Central memory CD8-positive, alpha-beta T cell (primary cell): ENCODE measurements at places on chromosomes 5 and 9.

DNA sequence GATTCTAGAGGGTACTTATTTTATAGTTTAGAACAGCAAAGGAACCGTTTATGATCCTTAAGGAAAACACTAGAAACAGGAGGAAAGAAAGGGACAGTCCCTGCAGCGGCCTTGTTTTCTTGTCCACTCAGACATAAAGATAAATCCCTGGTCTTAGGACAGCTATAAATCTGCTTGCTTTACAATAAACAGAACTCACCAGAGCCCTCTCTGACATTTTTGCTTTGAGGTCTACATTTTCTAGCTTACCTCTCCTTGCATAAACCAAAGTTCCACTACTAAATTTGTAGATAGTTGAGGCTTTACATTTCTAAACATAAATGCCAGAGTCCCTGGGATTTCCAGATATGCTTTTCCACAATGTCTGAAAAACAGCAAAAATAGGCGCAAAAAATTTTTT, 422.5 kb downstream of the BNC2 start:
- H3K27me3 ChIP-seq, result no peaks in the 10 kb centered on the region
- H3K4me1 ChIP-seq, result no peaks in the 10 kb centered on the region
- H3K27ac ChIP-seq, result no peak overlapping the region

GRCh38 chr5:123868267-123868666, 356.3 kb downstream of the CSNK1G3 start:
- no peaks in the 10 kb centered on the region for H3K27me3 ChIP-seq
- H3K36me3 ChIP-seq, result no peaks in the 10 kb centered on the region
- H3K4me3 ChIP-seq, result no peak overlapping the region
- no peak for DNase-seq

DNA sequence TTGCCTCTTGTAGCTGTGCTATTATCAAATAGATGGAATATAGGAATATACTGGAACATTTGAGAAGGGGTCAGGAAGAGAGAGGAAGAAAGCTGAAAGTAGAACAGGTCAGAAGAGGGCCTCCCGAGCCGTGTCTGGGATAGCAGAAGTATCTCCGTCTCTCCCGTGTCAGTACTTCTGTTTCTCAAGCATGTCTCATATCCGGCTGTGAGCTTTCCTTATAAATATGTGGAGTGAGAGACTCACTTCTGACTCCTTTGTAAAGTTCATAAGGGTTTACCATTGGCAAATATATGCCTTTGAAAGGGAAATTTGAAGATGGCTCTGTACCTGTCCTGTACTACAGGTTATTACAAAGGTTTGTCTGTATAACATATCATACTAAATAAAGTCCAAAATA, 50.3 kb downstream of the MOCS2 start:
- H3K27me3 ChIP-seq, result peaks cover 28% of the 10 kb centered on the region
- no peak overlapping the region for H3K4me3 ChIP-seq
- H3K27ac ChIP-seq, result no peak overlapping the region
- no peak for DNase-seq
- H3K4me1 ChIP-seq, result no peaks in the 10 kb centered on the region

DNA sequence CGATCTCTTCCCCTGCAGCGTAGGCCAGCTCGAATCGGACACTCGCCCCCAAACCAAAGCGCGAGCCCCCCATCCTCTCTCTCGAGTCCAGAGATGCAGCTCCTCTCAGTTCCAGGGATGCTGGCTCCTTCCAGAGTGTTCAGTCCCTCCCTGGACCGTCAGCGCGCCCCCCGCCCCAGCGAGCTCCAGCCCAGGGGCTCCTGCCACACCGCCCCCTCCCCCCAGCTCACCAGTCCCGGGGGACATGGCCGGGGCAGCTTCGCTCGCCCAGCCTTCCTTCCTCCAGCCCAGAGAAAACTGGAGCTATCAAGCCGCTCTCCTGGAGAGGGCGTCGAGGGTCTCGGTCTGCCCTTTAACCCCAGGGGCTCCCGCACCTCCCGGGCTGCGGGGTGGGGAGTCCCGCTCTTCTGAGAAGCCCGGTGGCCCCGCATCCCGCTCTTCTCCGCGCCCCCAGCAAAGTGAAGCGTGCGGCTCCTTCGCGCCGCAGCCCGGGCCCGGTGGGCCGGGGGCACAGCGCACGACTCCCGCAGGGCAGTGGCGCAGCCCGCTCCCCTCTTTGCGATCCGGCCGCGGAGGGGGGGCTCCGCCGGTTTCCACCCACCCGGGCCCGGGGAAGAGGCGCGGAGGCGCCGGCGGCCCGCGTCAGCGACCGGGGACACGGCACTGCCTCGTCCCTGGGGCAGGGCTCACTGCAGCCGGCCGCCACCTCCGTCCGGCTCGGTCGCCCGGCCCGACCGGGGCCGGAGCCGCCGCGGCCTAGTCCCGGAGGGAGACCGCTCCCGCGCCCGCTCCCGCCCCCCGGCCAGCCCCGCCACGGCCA, 587 bp downstream of the MIER3 start:
- H3K36me3 ChIP-seq, result peaks cover 14% of the 10 kb centered on the region
- H3K4me1 ChIP-seq, result peaks cover 30% of the 10 kb centered on the region
- peaks cover 35% of the 10 kb centered on the region for H3K27me3 ChIP-seq
- H3K4me3 ChIP-seq, result peak overlapping the region; percentile 91

DNA sequence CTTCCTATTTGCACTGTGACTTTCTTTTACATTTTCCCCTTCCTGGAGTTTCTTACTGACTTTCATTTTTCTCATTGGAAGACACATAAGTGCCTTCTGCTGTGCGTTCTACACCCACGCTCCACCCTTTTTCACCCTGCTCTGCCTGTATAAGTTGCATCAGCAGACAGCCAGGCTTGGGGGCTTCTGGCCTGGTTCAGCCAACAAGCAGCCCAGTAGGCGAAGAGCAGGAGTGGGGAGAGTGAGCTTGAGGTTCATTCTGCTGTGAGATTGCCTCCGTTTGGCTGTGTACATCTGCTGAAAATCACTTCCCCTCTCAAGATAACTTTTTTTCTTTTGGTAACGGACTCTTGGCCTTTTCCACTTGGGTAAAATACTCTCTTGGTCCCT, 38.4 kb downstream of the RASGRF2 start:
- H3K27ac ChIP-seq, result peak overlapping the region; percentile 29
